ENCODE measurements at places on chromosomes 16 and 17.

DNA sequence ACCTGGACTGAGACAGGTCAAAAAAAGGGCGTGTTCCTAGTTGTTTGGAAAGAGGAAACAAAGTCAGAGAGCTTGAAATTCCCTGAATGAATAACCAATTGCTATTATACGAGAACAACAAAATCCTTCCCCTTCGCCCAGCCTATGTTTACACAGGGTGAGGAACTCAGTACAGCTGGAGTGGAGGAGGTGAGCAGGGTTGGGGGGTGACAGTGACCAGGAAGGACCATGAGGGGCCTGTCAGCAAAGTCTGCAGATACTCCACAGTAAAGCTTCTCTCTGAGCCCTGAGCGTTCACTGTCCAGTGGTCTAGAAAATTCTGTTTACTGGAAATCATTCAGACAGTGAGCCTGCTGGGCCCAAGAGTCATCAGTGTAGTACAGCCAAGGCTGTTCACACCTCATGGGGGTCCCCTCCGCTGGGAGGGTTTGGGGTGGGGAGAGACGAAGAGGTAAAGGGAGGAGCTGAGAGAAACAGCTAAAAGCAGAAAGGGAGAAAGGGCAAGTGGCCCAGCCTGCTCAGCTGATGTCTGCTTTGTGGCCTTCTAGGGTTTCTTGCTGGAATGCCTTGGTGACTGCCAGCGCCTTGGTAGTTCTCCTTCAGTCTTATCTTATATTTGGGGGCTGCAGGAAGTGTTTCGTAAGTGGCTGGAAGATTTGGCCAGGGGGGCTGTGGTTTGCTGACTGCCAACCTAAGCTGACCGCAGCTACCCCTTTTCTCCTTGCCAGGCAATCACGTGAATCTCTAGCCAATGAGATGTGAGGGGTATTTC, 5.7 kb downstream of the DUSP3 start:
- DNase-seq: no peak

- DNase-seq: no peak
Observed at GRCh38 chr17:45087504-45087975, 26.4 kb downstream of the NMT1 start.

DNA sequence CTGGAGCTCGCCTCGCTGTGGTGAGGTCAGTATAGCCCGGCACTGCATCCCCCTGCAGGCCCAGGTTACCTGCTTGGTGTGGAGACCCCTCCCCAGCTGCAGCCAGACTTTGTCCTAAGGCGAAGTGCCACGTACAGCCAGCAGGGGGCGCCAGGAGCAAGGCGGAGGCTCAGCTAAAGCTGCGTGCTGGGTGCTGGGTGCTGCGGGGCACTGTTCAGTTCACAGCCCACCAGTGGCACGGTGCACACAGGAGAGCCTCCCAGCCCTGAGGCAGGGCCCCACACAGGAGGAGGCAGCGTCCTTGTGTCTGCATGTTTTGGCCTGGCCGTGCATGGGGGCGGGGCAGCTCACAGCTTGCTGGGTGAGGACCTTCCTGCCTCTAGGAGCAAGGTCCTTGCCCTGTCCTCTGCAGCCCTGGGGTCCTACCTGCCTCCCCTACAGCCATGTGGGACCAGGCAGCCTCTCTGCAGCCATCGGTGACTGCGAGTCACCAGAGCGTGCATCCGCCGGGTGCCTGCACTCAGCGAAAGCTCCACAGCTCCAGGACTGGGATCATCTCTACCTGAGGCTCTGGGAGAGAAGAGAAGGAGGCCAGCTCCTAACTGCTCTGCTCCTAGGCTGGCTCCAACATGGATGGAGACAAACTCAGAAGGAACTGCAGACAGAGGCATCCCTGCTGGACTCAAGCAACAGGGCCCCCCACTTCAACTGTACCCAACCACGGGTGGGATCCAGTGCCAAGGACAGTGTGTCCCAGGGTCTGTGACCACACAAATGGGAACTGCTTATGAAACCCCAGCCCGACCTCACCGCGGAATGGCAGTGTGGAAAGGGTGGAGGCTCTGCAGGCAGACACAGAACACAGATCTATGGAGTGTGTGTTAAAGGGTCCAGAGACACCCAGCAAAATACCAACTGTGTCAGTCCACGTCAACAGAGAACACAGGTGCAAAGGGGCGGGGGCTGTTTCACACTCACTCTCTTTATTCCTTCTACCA, 19.0 kb downstream of the SLC7A5 start:
- peak; percentile 88 for DNase-seq

DNA sequence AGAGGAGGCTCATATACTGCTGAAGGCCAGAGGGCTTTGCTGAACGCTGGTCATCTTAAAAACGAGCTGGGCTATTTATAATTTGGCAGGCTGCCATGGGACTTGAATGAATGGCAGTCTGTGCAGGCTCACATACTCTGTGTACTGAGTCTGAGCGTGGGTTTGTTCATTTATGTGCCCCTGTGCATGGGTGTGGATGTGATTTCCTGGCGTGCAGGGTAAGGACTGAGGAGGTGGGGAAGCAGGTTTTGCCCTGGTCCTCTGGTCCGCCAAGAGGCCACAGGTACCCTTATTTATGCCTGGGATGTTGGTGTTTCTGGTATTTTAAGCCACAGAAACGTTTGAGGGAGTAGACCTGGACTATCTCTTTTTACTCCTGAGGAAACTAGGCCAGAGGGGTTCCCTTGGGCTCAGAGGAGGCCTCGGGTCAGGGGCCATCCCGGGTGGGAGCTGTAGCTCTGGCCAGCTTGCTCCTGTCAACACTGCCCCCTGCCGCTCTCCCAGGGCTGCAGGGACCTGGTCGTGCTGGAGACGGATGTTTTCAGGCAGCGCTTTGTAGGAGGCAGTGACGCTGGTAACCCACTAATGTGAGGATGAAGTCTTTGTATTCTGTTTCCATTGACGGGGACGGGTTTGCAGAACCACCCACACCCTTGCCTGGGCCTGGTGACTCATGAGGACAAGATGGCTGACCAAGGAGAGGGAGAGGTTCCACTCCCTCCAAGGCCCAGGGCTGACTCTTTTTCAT, 184.4 kb downstream of the MSI2 start:
- peak; percentile 80 for DNase-seq

- no peak for DNase-seq
Observed at GRCh38 chr17:75734674-75735294, 13.5 kb downstream of the ITGB4 start.

- DNase-seq: no peak
Observed at GRCh38 chr16:67183284-67183626, 508 bp downstream of the MATCAP1 start.

DNA sequence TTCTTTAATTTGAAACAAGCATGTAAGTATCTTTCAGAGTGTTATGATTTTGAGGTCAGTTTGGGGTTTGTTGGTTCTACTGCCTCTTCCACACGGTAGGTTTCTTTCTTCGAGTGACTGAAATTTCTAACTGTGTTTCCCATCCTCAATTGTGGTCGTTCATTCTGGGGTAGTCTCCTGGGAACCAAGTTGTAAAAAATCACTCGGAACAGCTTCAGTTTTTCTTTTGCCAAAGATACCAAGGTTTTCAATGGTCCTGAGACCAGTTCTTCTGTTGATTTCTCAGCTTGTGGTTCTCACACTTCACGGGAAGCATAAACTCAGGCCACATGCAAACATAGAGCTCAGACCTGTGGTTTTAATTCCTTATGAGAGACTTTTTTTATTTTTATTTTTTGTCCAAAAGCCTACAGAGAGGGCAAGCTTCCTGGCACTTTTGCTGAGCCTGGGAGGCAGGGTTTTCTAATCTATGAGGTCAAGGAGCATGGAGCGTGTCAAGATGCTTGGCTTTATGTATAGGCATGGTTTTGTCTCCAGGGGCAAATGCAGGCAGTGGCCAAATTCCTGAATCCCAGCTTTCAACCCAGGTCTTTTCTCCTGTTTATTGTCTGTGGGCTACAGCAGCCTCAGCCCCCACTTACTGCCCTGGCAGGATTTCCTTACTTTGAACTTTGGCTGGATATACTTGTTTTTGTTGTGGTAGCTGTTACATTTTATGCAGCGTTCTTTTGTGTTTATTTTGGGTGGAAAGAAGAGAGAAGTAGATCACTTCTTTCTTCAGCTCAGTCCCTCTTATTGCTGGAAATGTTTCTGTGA, 32.9 kb downstream of the HS3ST3A1 start:
- no peak for DNase-seq

GRCh38 chr16:1108299-1109252, 12.5 kb upstream of the C1QTNF8 start:
- DNase-seq: peak; percentile 51

- no peak for DNase-seq
Observed at GRCh38 chr17:57677858-57678257, 67.2 kb downstream of the CCDC182 start.

DNA sequence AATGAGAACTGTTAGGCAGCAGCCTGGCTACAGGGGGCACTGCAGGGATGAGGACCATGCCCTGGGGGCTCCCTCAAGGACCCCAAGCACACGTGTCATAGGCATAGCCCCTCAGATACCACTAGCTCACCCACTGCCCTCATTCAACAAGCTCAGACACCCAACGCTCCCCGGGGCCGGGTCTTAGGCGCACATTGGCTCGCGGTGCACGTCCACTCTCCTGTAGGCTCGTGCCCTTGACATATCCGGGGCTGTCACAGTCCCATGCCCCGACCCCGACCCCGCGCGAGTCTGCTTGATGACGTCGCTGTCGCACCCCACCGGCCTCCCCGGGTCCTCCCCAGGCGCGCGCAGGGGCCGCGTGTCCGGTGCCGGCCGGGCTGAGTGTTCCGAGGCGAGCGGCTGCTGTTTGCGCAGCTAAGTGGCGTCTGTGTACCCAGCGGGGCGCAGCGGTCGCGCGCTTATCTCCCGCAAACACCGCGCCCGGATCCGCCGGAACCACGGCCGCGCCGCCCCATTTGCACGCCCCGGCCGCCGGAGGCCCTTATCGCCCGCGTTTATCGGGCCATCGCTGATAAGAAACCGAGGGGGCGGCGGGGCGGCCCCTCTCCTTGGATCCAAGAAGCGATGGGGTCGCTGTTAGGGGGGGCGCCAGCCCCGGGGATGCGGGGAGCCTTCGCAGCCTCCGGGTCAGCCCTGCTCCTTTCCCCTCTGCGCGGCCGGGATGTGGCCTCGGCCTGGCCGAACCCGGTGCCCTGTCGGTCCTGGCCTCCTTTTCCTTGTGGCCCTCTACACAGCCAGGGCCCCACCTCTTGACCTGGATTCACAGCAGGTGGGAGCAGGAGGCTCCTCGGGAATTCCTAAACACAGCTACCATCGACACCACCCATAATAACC, 20.7 kb upstream of the NAGS start:
- peak; percentile 43 for DNase-seq

DNA sequence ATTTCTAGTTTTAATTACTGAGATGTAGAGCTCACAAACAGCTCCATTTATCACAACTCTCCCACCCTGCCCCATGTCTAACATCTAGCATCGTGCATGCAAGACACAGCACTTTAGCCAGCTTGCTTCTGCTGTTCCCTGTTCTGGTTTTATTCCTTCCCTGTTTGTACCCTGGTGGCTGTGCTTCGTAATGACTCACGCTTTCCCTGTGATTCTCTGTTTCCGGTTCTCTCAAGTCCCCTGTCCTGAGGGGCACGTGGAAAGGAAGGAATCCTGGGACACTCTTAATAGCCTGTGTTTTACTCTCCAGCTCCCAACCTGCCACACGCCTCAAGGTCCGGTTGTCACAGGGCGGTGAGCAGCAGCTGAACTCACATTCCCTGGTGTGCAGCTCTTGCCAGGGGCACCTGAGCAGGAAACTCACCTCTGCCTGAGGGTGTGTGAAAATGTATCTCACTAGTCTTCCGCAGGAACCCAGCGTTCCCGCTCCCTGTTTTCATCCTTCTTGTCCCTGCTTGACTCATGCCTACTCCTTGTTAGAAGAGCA, 10.6 kb downstream of the SHISA6 start:
- DNase-seq: no peak

DNA sequence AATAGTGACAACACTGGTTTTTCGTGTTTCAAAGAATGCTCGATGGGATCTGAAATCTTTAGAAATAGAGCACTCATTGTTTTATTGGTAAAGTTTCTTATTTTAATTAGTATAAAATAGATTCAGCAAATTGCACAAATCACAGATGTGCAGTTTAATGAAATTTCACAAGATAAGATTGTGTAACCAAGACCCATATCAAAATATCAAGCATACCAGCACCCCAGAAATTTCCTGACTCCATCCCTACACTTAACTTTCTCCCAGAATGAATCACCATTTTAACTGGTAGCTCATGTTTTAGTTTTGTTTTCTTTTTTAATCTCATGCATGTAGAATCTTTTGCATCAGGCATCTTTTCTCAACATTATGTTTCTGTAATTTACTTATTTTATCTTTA, 185.9 kb downstream of the KCNJ2 start:
- DNase-seq: no peak

- no peak for DNase-seq
Observed at GRCh38 chr17:74715144-74715543, 2.4 kb upstream of the CD300LF start.

DNA sequence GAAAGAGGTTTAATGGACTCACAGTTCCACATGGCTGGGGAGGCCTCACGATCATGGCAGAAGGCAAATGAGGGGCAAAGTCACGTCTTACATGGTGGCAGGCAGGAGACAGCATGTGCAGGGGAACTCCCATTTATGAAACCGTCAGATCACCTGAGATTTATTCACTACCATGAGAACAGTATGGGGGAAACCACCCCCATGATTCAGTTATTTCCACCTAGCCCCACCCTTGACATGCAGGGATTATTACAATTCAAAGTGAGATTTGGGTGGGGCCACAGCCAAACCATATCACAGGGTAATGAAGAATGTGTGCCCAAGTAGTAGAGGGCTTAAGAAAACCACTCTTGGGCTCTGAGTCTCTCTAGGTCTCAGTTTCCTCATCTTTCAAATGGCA, 85.1 kb downstream of the PRKCB start:
- no peak for DNase-seq

- no peak for DNase-seq
Observed at GRCh38 chr16:81997738-81998137, 13.5 kb downstream of the SDR42E1 start.

GRCh38 chr17:67385122-67385988, 8.3 kb downstream of the PITPNC1 start:
- no peak for DNase-seq

DNA sequence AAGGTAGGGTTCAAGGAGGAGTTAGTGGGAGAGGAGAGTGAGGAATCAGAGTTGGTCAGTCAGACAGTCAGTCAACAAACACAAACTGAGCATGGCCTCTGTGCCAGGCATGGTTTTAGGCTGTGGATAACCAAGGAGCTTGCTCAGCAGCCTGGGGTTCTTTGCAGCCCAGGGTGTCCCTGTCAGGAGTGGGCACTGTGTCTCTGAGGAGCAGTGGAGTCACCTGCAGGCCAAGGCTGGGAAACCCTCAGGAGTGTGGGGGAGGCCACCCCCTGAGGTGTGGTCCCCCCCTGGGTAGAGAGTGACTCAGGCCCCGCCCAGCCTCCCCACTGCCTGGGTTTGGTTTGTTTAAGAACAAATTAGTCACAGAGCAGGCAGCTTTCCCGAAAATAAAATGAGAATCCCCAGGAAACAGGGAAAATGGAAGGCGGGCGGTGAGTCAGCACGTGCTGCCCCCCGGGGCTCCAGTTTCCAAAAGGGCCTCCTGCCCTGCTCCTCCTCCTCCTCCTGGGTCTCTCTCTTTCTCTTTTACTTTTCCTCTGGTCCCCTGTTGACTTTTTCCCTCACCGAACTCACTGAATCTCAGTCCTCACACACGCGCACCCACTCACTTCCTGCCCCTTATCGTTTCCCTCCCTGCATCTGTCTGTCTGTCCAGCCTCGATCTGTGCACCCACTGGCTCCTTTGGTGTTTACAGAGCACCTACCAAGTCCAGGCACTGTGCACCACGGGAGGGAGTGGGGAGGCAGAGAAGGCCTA, 44.3 kb downstream of the SOCS3 start:
- no peak for DNase-seq

Measured in BE2C (cell line).